ENCODE measurements at places on chromosomes 6 and 20.
A peak's percentile ranks its signal among the peaks of the same experiment; 100 is the strongest.

- no peak for DNase-seq
Observed at GRCh38 chr6:148807784-148808183, 61.0 kb downstream of the UST start.

DNA sequence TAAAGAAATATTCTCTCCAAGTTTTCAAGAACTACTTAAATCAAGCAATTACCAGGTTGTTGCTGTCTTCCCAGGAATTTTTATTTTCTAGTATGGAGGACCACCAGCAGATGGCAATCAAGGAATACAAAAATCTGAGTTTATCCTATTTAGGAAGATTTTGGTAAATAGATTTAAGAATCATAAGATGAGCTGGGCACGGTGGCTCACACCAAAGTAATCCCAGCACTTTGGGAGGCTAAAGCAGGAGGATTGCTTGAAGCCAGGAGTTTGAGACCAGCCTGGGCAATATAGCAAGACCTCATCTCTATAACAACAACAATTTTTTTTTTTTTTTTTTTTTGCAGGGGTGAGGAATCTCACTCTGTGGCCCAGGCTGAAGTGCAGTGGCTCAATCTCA, 19.3 kb upstream of the SEC63 start:
- DNase-seq: peak; percentile 66

DNA sequence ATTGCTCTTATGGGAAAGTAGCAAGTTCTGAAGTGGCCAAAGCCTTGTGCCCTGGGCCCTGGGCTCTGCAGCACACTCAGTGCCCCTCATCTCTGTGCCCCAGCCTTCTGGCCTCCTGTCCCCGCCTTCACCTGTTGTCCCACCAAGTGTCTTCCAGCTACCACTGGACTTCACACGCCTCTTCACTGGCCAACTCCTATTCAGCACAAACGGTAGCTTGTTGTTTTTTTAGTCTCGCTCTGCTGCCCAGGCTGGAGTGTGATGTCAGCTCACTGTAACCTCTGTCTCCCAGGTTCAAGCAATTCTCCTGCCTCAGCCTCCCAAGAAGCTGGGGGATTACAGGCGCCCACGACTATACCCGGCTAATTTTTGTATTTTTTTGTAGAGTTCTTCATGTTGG, 4.8 kb downstream of the CCHCR1 start:
- DNase-seq: no peak

GRCh38 chr6:131042664-131043063, 20.4 kb downstream of the EPB41L2 start:
- DNase-seq: peak; percentile 42

- no peak for DNase-seq
Observed at GRCh38 chr20:21228511-21228910, 74.6 kb upstream of the XRN2 start.

DNA sequence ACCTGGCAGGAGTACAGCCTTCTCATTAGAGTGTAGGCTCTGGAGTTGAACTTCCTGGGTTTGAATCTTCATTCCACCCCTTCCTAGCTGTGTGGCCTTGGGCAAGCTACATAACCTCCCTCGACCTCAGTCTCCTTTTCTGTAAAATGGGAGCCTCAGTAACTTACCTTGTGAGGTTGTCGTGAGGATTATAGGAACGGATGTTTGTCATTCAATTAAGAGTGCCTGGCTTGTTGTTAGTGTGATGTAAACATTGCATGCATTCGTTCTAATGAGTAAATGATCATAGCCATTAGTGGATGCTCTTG, 45.2 kb downstream of the TOX2 start:
- DNase-seq: no peak

DNA sequence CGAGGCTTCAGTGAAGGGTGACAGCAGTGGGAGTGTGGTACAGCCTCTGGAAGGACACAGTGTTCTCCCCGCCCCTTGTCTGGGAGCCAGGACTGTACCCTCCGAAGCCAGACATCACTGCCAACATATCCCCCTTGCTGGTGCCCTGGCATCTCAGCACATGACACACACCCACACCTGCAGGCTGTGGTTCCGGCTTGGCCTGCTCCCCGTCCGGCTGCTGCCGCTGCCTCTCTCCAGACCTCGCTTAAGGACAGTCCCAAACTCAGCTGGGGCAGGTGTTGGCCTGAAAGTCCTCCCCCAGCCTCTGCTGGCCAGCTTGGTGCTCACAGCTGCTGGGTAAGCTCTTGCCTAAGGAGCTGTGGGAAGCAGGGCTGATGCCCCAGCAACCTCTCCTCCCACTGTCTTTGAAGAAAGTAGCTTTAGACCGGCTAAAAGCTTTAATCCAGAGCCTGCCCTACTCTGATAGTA, 7.0 kb downstream of the EMILIN3 start:
- DNase-seq: no peak

DNA sequence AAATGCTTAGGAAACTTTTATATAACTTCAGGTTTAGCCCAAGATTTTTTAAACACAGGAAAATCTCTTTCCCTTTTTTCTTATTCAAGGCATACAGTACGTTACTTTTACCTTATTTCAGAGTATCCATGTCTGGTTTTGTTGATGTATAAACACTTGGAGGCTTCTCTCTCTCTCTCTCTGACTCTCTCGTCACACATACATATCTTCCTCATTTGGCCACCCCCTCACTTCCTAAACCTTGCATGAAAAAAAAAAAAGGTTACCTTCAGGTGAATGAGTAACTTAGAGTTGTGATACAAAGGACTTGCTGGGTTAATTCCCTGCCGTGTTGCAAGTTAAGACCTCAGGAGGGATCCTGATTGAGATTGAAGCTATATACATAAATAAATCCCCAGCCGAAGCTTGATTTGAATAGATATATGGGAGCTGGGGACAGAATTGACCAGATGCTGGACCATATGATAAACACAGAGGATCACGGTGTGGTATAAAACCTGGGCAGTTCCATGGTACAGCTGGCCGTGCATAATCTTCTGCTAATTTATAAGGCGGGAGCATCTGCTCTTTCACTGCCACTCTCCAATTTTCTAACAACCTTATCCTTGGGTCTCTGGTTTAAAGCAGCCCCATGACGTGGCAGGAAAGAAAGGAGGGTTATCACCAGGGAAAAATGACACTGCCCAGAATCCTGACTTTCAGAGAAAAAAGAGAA, 55.1 kb upstream of the IL20RA start:
- no peak for DNase-seq

GRCh38 chr6:78533426-78533825, 333.9 kb upstream of the IRAK1BP1 start:
- DNase-seq: no peak

DNA sequence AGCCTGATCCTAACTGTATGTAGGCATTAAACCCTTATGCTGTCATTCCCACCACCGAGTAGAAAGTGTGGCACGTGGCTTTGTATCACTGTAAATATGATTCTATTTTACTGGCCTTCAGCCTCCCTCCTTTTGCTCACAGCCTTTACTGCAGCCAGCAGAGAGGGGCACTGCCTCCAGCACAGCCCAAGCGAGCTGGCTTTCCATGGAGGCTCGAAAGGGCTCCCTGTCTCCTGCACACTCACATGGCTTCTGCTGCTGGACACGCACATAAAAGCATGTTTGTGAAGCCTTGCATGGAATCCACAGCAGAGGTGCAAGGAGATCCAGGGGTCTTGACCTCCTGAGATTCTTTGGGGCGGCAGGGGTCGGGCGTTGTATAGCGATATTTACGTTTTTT, 51.3 kb downstream of the RNASET2 start:
- no peak for DNase-seq

DNA sequence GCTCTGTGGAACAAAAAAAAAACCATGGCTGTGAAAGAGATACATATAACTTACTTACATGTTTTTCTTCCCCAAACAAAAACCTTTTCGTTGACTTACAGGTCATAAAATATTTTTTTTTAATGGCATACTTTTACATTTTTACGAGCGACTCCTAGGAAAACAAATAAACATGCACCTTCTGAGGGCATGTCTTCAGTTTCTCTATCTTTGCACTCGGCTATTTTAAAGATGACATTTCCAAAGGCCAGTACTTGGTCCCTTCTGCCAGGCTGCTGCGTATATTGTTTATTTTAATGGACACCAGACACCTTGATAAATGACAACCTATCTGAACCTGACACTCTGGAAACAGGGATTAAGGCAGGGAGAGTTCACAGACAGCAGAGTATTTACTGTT, 49.4 kb downstream of the PIGU start:
- no peak for DNase-seq

- no peak for DNase-seq
Observed at GRCh38 chr6:52221302-52221701, 23.0 kb downstream of the IL17F start.

DNA sequence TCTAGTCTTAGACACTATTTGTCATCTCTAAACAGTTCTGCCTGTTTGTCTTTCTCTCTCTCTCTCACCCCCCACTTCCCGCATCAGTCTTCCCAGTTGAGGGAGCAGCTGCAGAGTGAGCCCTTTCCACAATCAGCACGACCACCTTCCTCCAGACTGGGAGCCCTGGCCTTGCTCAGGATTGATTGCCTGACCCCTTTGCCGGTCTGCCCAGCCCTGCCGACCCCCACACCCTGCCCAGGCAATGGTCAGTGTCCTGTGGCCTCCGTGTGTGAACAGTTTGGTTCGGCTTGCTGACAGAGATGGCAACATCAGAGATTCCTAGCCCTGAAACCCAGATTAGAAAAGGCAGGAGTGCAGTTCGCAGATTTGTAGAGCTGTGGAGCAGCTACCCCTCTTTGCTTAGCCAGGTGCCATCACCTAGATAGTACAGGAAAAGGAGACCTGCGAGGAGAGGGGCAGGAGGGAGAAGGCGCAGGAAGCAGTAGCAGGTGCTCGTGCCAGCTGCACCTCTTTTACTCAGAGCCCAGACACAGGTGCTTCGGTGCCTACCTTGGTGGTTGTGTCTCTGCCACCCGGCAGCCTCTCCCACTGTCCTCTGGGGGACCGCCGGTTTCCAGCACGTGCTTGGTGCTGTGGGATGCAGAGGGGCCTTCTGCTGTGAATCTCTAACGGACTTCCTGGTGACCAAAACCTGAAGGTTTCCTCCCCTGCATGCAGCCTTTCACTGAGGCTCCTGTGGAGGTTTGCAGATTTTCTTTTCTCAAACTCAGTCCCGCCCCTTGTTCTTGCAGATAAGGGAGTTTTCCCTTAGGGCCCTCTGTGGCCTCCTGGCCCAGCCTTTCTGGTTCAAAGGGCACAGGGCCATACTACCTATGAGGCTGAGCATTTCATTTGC, 92.4 kb downstream of the SCML4 start:
- DNase-seq: no peak

DNA sequence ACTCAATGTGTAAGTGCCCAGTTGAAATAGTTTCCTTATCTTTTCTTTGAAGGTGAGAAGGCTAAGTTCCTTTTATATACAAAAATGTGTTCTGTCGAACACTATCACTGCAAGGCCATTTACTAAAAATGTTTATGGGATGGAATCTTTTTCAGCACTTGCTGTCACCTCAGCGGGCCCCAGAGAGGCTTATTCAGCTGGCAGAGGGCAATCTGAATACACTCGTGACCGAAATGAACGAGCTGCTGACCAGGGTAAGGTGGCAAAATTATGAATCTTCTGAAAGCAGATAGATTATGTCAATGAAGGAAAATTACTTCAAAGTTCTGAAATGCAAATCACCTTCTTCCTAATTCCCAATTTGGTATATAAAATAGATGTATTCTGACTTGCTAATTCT, 340.2 kb downstream of the ARHGAP18 start:
- no peak for DNase-seq

DNA sequence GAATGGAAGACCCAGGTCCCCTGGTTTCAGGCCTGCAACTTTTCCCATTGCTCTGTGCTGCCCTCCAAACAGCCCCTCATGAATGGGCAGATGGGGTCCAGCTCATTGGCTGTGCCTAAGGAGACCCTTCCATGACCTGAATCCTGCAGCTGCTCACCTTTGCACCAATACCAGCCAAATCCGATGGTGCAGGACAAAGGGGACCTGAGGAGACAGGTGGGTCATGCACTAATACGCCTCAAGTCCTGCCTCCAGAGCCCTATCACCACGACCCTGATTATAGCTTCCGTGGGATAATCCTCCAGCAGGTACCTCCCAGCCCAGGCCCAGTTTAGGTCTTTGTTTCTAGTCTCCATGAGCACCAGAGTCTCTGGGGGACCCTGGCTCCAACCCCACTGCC, 16.8 kb downstream of the TREM1 start:
- DNase-seq: no peak

GRCh38 chr6:142763205-142763604, 181.8 kb downstream of the HIVEP2 start:
- peak; percentile 21 for DNase-seq

DNA sequence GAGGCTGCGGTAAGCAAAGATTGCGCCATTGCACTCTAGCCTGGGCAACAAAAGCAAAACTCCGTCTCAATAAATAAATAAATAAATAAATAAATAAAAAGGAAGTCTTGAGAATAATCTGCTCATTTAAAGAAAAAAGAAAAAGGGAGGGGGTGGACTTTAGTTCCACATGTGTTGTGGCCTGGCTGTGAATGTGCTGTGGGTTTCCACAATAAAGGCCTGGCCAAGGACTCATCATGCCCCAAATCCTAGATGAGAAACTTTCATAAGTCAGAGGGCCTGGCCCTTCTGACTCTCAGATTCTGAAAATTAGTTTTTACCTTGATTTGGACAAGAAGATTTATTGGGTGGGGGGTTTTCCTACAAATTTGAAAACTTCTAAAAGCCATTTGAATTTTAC, 48.4 kb downstream of the RIOK1 start:
- no peak for DNase-seq

GRCh38 chr20:9200196-9200595, 131.3 kb downstream of the PLCB4 start:
- DNase-seq: no peak

DNA sequence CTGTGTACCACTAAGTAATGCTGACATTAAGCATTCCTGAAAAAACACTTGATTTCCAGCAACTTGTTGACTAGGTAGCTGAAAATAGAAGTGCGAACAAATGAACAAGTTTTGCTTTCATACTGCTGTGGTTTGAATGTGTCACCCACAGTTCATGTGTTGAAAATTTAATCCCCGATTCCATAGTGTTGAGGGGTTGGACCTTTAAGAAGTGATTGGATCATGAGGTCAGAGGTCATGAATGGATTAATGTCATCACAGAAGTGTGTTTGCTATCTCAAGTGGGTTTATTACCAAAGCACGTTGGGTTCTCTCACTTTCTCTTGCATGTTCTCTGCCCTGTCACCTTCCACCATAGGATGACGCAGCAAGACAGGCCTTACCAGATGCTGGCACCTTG, 568.5 kb downstream of the UTRN start:
- DNase-seq: no peak

Measured in eye (tissue), 1 donor.